Activated CD8-positive, alpha-beta memory T cell treated with anti-CD3 and anti-CD28 coated beads, Interleukin-2, amount 10 ng/mL, durations not matched to agents 7 days and 5 days (primary cell): ENCODE measurements at places on chromosomes 12 and 14. TPM values are rescaled to one million over a fixed set of nuclear protein-coding genes. Genes with fewer than 3 reads are reported as not detected.

Gene ACOT4
- 2.1 TPM for total RNA-seq

Gene FOXG1
- total RNA-seq: not detected

Gene ZNF84
- 23.1 TPM for total RNA-seq

Gene GPRC5A
- total RNA-seq: not detected

Gene FITM1
- 0.77 TPM for total RNA-seq

Gene SLCO1B3
- not detected for total RNA-seq

Gene PARP2
- total RNA-seq: 32.6 TPM

Gene RNASE7
- total RNA-seq: not detected

Gene LRTM2
- not detected for total RNA-seq
